ENCODE measurements at places on chromosomes 11 and 22.

DNA sequence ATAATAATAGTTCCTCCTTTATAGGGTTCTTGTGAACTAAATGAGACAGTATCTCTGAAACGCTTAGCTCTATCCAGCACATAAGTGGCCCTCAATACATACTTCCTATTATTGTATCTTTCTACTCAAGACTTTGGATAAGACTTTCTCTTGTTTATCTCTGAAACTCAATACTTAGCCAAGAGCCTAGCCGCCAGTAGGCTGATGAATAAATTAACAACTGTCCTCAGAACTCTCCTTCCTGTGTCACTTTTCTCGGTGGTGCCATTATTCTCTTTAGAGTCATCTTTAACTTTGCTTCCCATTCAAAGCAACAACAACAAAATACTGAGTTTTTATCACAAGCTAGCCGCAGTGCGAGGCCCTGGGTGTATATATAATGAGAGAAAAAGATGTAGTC lies 86.9 kb downstream of the FAM83F start:
- DNase-seq, result no peak

- DNase-seq, result no peak
Observed at GRCh38 chr11:118427707-118428106, 8.6 kb upstream of the KMT2A start.

- DNase-seq, result no peak
Observed at GRCh38 chr11:40203606-40204005, 1255.8 kb downstream of the LRRC4C start.

DNA sequence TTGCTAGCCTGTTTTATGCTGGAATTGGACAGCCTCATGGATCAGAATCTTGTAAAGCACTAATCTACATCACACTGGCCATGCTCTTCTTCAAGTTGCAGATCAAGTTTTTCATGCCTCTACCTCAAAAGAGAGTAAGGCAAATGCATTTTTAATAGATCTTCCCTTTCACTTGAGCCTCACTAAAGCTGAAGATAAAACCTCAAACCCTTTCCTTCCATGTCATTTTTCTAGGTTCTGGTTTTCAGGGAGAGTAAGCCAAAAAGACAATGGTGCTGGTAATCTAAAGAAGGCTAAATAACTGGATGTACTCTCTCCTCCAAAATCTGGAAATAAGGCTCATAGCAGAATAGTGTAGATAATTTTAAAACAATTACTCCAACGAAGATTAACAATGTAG lies 28.3 kb downstream of the POU2AF1 start:
- DNase-seq, result no peak

DNA sequence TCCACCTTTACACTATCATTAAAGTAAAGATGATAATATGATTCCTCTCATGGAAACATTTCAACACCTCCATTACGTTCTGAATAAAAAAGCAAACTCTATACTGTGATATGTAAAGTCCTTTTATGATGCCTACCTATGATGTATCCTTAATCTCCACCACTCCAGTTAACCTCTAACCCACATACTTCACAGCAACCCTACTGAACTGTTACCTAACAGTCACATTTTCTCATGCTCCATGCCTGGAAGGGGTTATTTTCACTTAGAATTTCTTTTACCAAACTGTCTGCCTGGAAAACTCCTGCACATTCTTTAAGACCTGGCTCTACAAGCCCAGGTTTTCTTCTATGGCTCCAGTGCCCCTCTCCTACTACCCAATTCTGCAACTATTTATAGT lies 129.1 kb downstream of the FCHSD2 start:
- DNase-seq, result no peak

DNA sequence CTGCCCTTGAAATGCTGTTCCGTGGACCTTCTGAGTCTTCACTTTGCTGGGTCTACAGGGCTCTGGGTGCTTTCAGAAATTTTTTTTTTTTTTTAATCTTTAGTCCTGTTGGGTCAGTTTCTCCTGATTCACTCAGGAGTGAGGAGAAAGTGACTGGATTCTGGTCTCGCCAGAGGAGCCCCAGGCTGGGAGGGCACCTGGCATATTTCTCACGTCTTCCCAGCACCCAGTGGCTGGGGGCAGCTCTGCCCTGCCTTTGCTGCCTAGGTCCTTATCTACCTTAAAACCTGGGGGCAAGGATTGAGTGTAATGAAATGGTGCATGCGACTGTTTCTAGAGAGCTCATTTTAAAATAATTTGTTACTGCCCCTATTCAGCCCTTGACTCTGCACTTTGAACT lies 23.3 kb downstream of the SAMM50 start:
- DNase-seq, result no peak

DNA sequence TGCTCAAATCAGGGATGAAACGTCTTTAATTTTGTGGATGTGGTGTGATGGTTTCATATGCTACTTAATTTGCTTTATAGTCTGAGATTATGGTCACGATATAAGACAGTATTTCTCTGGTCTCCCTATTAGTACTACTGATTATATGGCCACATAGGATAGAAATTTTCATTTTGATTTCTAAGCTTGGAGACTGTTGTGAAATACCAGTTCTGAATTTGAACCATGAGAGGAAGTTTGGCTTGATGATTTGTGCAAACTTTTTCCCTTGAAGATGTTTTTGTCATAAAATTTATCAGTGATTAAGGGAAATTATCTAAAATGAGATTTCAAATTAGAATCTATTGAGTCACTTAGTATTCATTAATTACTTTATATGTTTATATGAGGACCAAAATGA lies 2.7 kb downstream of the RNF169 start:
- no peak for DNase-seq
